Head of caudate nucleus (tissue), 42 donors: ENCODE measurements at places on chromosomes 6 and 20.
A peak's percentile ranks its signal among the peaks of the same experiment; 100 is the strongest.

DNA sequence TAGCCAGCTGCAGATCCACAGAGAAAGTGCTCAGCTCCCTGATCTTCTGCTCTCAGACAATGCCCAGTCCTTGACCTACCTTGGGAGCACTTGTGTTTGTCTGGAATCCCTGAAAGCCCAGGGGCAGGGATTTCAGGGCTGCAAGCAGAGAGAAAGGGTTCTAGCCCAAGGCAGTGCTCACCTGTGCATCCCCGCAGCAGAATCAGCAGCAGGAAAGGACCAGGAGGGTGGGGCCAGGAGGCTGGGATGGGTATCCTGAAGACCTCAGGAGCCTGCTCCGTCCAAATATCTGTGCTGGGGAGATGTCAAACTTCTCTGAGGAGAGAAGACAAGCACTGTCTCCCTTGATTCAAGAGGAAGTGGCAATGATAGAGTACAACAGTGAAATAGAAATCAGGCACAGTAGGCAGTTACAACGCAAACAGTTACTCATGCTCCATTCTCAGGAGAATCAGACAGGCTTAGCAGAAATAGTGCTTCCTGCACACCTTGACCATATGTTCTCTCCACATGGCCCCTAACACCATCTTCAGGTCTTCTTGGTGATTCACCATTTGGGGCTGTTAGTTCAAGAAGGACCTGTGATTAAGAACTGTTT, 28.7 kb upstream of the SIRPG start:
- DNase-seq: no peak

DNA sequence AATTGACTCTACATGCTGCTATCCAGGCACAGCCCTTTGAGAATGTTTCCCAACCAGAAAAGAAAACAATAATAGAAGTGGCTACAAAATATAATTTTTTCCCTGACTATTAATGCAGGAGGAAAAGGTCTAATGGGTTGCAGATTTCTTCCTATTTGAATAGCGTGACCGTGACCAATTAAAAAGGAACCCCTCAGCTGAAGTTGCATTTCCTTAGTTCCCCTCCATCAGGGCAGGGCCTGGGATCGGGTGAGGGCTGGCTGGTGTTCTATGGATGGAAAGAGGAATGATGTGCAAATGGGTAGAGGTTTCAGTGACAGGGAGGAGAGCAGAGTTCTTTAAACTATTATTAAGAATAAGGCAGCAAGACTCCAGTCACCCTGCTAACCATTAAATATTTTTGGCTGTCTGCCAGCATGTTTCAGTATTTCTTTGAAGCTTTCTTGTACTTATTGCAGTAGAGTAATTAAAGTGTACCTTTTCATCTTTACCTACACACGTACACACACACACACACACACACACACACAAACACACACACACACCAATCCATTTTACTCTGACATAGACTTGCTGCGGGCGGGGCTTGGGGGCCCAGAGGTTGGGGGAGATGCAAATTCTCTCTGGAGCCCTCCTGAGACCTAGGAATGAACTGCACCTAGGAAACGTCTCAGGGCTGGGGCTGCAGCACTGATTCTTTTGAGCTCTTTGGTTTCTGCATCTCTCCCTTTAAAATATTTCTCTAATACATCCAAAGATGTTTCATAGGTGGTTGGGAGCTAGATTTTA, 154.8 kb upstream of the SLC35B3 start:
- no peak for DNase-seq

GRCh38 chr6:2556761-2557160, 194.0 kb downstream of the MYLK4 start:
- DNase-seq: no peak

DNA sequence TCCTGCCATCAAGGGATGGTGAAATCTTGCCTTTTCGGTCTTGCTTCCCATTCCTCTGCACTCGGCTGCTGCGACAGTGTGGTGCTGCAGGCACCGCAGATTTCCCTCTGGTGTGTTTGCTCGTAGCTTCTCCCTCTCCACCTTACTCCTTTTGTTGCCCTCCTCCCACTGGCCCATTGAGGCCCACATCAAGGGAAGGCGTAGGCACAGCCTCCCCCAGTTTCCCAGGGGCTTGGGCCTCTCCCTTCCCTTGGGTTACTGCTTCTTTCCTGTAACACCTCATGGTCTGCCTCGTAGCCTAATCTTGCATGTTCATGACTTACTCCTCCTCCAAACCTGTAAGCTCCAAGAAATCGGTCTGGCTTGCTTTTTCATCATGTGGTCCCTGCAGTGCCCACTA, 9.9 kb downstream of the E2F3 start:
- DNase-seq: no peak

- DNase-seq: no peak
Observed at GRCh38 chr6:68039641-68040311, 595.3 kb upstream of the ADGRB3 start.

DNA sequence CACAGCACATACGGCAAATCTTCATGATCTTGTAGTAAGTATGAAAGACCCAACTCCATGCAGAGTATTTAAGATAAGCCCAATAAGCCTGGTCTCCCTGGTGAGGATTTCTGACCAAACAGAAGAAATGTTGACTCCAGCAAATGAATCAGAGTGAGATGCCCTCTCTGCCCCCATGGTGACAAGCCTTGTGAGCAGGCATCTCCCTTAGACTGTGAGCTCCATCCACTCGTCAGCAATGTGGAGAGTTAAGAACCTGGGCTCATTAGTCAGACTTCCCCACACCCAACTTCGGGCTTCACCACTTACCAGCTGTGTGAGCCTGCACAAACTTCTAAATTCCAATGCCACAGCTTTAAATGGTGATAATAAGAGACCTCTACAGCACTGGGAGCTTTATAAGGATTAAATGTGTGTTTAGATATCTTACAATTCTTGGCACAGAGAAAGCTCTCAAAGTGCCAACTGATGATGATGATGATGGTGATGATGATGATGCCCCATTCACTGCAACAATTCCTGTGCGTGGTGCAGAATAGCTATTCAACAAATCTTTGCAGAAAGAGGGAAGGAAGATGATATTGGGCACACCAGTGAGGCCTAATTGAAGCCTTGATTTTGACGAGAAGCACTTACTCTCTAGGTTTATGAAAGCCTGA, 253.4 kb upstream of the TAB2 start:
- no peak for DNase-seq

- peak; percentile 31 for DNase-seq
Observed at GRCh38 chr6:30752157-30752927, 8.0 kb upstream of the IER3 start.

GRCh38 chr6:24775520-24776058, 852 bp downstream of the GMNN start:
- DNase-seq: no peak

GRCh38 chr6:35089216-35089934, 51.8 kb downstream of the TCP11 start:
- DNase-seq: no peak

- DNase-seq: no peak
Observed at GRCh38 chr6:133972388-133972787, 19.4 kb downstream of the TBPL1 start.

GRCh38 chr6:18347021-18347577, 40.1 kb upstream of the RNF144B start:
- no peak for DNase-seq

DNA sequence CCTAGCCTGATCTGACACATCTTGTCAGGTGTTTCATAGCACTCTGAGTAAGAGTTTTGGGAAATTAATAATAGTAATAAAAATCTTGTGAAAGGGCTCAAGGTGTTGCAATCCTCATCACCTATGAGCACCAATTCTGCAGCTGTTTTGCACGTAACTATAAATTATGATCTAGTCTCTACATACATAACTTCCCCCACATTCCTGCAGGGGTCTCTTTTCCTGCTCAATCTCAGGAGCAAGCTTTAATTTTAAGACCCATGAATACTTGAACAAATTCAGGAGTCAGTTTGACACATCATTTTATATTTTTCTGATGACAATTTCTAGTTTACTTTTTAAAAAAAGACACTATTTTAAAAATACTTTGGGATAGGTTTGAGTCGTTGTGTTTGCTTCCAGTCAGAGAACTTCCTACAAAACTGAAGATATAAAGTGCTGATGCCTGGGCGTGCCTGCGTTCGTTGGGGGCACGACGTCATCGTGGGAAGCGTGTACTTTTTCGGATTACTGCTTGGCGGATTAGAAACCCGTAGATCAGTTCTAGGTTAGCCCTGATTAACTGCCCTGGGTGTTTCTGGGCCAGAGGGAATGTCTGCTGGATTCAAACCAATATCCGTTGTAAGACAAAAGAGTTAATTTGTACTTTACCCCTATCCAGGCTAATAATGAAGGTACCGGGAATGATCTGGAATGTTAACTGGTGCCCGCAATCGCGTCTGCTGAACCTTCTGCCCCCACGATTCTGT, 1.0 kb upstream of the E2F3 start:
- peak; percentile 9 for DNase-seq

GRCh38 chr20:51228763-51229162, 205.9 kb upstream of the KCNG1 start:
- DNase-seq: no peak

DNA sequence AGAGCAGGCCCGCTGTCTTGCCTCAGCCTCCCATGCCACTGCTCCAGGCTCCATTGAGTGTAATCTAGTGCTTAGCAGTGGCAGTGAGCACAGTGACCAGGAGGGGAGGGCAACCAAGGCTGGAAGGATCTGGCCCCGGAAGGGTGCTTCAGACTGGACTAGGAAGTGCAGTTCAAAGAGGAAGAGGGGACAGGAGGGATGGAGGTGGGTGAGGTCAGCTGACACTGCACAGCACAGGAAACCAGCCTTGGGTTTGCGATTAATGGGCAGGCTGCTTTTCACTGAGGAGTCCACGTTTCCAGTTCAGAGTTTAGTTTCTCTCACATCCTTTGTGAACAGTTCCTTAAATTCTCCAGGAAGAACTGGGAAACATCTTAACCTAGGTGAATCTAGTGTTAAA, 46.9 kb downstream of the CDS2 start:
- DNase-seq: no peak

- no peak for DNase-seq
Observed at GRCh38 chr20:58056921-58057686, 171.3 kb downstream of the ANKRD60 start.

- DNase-seq: no peak
Observed at GRCh38 chr6:16277101-16277981, 39.0 kb downstream of the GMPR start.

GRCh38 chr6:104212977-104213668, 646.6 kb downstream of the HACE1 start:
- no peak for DNase-seq

- no peak for DNase-seq
Observed at GRCh38 chr6:89200706-89201215, 16.4 kb downstream of the GABRR1 start.

GRCh38 chr20:36390719-36391415, 84.7 kb downstream of the DLGAP4 start:
- no peak for DNase-seq

DNA sequence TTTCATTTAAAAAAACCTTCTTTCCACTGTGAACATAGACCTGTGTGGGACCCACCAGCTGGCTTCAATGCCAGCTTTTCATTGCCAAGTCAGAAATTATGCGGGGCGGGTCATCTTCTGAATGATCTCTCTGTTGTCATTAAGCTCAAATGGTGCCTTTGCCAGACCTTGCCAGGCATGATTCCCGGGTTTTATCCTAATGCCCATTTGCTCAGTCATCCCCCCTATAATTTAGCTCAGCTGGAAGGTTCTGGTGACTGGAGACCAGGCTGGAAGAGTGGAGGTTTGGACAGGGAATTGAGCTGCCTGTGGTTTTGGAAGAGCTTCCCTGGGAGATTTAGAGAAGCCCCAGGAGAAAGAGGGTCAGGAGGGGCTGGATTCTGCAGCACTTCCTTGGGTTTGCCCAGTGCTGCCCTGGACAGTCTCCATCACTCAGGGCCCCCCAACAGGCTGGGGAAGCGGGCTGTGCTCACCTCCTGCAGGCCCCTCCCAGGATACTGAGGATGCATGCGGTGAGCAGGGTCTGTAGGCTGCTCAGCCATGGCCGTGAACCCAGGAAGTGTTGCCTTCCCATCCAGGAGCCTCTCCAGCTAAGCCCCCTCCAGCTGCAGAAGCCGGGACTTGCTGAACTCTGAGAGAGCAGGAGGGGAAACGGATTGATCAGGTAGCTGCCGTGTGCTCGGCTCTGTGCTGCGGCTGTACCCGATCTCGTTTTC, 273.0 kb downstream of the CDH4 start:
- no peak for DNase-seq
